Vagina (tissue), 2 donors: ENCODE measurements at places on chromosomes 16 and 17. TPM values are rescaled to one million over a fixed set of nuclear protein-coding genes. Genes with fewer than 3 reads are reported as not detected.

DNA sequence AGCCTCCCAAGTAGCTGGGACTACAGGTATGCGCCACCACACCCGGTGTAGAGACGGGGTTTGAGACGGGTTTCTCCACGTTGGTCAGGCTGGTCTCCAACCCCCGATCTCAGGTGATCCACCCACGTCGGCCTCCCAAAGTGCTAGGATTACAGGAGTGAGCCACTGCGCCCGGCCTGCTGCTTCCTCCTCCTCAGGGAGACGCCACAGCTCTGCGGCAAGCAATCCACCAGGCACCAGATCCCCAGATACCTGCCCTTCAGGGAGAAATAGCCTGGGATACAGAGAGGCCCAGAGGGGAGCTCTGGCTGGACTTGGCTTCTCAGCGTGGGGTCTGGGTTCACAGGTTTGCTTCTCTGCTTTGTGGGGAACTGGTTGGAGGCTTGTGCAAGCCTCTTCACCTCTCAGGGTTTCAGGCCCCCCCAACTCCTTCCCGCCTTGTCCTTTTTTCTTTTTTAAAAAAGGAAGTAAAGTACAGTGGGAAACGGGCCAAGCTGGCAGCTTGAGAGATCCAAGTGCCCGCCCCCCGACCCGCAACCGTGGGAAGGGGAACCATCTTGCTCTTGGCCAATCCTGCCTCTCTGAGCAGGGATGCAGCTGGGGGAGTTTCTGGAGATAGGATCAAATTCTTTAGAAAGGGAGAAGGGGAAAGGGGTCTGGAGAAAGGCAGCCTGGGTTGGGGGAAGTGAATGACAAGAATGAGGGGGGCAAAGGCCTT lies 2.6 kb upstream of the SPHK1 start:
- DNase-seq: no peak

DNA sequence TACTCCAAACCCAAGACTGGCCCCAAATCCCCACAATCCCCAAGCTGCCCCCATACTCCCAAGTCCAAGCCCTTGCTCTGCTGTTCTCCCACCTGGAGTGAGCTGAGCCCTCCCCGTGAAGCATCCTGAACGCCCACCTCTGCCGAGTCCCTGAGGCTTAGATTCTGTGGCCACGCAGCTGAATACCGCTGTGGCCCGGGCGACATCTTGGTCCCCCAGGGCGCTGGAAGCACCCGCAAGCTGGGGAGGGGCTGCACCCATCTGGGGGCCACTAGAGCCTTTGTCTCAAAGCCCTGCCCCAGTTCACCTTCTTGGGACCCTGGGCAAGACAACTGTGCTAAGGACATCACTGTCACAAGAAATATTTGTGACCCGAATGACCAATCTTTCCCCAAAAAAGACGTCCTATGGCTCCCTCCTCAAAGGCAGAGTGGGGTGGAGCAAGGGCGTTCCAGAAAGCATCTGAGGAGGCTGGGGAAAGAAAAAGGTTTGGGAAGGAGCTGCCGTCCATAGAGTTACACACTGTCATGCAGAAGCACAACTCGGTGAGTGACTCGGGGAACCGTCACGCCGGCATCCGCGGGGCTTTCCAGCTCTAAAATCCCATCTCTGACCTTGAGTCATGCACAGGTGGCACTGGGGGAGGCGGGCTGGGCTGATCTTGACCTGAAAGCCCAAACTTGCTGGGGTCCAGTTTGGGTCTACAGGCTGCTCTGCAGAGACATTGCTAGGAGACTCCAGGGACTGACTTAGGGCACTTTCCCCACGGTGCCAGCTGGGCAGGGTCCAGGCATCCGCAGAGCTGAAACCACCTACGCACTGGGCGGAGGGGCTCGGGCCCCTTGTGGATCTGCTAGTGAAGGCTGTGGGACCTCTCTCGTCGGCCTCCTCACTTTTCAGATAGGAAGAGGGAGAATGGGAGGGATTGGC lies 6.6 kb downstream of the PTX4 start:
- no peak for DNase-seq

Gene CCDC43
- 15.5 TPM for total RNA-seq

DNA sequence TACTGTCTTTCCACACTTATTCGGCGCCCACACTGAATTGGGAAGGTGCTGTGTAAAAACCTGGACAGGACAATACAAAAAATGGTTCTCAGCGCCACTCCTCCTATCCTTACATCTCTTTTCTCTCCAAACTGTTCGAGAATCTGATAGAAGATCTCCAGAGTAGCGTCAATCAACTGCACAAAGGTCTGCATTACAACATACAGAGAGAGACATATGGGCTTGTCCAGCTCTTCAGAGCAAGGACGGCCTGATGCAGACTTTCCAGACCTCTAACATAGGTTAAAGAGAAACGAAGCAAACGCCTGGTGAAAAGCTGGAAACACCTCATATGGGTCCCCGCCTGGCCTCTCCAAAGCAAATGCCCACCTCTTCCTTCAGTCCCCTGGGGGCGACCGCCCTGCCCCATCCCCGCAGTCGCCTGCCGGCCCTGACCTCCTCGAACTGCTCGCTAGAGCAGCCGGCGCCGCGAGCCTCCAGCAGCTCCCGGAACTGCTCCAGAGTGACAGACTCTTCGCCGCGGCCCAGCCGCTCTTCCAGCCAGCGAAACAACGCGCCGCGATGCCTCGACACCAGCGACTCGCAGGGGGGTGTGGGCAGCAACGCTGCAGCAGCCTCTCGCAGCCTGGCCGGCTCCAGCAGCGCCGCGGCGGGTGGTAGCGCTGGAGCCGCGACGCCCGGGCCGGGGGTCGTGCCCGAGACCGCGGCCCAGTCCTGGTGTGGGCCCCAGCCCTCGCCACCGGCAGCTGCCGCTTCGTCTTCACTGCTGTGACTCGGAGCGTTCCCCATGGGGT lies 526 bp downstream of the ZZEF1 start:
- no peak for DNase-seq

- DNase-seq: no peak
These were observed 53.7 kb upstream of the ETV4 start for GRCh38 chr17:43599835-43600234.

Gene SNAI3
- not detected for total RNA-seq

DNA sequence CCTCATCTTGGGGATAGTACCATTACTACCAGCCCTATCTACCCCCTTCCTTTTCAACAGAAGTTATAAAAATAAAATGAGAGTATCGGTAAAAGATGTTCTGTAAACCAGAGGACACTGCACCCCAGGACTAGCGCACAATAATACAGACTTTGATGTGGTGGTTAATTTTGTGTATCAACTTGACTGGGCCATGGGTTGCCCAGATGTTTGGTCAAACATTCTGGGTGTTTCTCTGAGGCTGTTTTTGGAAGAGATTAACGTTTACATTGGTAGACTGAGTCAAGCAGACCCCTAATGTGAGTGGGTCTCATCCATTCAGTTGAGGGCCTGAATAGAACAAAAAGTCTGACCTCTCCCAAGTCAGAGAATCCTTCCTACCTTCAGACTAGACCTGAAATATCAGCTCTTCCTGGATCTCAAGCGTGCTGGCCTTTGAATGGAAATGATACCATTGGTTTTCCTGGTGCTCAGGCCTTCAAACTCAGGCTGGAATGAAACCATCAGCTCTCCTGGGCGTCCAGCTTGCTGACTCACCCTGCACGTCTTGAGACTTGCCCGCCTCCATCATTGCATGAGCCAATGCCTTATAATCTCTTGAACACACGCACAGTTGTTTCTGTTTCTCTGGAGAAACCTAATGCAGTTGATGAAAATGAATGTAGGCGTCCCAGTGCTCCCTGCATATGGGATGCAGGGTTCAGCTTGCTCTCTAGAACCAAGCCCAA lies 10.1 kb downstream of the MRM1 start:
- no peak for DNase-seq

Gene WFDC1
- 12.0 TPM for total RNA-seq

- DNase-seq: no peak
These were observed 16.7 kb upstream of the TUBG2 start for GRCh38 chr17:42642336-42642735.

Gene SPATA22
- not detected for total RNA-seq
